PC-3 (cell line): ENCODE measurements at places on chromosomes 1 and 21. TPM values are rescaled to one million over a fixed set of nuclear protein-coding genes. Genes with fewer than 3 reads are reported as not detected.

The LY9 gene
- total RNA-seq: not detected in 2 replicates

The MEX3A gene
- total RNA-seq: 12.9 and 14.7 TPM in 2 replicates

The HTR1D gene
- 1.3 TPM in 2 replicates for total RNA-seq

The LORICRIN gene
- total RNA-seq: not detected in 2 replicates

The C8A gene
- not detected in 2 replicates for total RNA-seq

The ILDR2 gene
- total RNA-seq: under 0.01 TPM in 1 of 2 replicates, not detected in the other

The LDLRAD1 gene
- total RNA-seq: not detected in 2 replicates

DNA sequence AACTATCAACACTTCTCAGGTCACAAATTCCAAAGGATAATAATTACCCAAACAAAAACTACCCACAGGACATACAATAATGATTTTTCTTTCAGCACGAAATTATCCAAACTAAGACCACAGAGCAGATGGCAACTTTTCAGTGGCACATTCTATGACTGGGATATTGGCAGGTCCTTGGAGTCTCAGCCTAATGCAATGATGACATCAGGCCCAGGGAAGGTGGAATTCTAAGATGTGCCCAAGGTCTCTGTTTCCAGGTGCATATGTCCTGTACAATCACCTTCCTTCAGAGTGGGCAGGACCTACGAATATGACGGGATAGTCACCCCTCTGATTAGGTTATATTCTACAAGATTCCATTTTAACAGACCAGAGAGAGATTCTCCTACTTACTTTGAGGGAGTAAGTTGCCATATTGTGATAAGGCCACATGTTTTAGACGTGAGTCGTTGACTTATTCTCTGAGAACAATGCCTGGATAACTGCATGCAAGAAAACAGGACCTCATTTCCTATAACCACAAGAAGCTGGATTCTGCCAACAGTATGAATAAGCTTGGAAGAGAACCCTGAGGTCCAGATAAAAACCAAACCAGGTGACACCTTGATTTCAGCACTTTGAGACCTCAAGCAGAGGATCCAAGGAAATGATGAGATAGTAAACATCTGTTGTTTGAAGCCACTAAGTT, 69.9 kb downstream of the ZC3H11B start:
- DNase-seq: peak; percentile 87

DNA sequence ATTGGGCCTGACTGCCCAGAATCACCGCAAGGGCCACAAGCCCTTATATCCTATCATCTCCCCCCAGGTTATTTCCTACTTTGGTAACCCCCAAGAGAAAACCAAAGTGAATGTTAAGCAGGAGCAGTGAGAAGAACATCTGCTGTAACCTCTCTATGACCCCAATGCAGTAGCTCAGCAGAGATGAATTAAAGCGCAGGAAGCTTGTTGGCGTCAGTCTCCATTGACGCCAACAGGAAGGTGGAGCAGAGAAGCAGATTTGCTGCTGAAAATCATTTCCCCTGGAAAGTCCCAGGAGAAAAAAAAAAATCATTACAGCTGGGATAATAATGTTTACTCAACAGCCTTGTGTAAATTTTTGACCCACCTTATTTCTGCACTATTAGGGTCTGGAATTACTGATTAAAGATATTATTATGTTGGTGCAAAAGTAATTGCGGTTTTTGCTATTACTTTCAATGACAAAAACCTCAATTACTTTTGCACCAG, 33.2 kb upstream of the FAM163A start:
- DNase-seq: no peak

DNA sequence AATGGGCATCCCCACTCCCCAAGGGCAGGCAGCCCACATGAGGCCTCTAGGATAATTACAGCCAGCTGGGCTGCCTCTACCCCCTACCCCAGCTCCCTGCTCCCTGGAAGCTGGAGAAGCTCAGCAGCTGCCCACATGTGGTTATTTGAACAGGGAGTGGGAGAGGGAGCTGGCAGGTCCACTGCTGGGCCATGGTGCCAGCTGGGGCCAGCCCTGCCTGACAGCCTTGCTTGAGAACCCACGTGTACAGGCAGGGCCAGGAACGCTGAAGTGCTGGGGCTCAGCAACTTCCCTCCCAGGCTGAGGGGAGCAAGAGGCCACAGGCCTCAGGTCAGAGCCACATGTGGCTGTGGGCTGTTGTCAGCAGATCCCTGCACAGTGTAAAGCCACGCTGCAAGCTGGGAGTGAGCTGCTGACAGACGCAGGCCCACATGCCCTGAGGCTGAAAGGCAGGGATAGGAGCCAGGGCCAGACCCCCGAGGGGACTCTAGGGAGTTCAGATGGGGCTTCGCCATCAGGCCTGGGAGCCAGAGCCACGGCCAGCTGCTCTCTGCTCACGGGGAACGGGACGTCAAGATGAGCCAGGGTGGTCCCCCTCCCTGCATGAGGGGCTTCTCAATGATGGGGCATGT, 129.0 kb downstream of the SYF2 start:
- no peak for DNase-seq

DNA sequence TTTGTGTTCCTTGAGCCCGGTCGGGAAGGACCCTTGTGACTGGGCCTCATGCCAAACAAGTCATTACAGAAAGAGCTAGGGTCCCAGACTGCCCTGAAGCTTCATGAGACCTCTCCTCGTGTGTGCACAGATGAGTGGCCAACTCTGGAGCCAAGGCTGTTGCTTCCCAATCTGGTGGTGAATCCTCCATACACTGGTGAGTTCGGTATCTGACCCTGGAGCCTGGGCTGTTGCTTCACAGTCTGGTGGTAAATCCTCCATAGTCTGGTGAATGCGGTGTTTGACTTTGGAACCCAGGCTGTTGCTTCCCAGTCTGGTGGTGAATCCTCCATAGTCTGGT, 737.8 kb downstream of the MATN1 start:
- DNase-seq: no peak

DNA sequence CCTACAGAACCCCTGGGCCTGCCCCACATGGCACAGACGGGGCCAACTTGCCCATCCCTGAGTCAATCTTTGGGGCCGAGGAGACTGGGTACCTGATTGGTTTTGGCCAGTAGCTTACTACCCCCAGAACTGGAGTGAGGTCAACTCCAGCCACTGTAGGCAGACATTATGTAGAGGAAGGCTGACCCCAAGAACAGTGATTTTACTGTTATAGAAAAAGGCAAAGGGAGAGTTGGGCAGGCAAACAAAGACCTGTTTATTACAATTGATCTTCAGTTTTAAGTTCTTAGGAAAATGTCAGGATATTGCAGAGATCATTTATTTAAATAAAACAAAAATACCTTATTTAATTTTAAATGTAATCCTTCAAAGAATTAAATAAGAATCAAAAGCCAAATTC, 653.8 kb downstream of the NPHP4 start:
- DNase-seq: no peak

GRCh38 chr1:86957221-86957620, 42.8 kb downstream of the HS2ST1 start:
- DNase-seq: no peak

DNA sequence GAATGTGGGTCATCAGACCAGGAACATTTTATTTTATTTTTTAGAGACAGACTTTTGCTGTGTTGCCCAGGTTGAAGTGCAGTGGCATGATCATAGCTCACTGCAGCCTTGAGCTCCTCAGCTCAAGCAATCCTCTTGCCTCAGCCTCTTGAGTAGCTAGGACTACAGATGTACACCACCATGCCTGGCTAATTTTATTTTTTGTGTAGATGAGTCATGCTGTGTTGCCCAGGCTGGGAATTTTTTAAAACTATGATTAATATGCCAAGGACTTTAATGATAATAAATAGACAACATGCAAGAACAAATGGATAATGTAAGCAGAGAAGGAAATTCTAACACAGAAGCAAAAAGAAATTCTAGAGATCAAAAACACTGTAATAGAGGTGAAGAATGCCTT, 142.4 kb downstream of the AK5 start:
- peak; percentile 47 for DNase-seq

- no peak for DNase-seq
Measured at GRCh38 chr1:167507719-167508118, 10.6 kb downstream of the CD247 start.

DNA sequence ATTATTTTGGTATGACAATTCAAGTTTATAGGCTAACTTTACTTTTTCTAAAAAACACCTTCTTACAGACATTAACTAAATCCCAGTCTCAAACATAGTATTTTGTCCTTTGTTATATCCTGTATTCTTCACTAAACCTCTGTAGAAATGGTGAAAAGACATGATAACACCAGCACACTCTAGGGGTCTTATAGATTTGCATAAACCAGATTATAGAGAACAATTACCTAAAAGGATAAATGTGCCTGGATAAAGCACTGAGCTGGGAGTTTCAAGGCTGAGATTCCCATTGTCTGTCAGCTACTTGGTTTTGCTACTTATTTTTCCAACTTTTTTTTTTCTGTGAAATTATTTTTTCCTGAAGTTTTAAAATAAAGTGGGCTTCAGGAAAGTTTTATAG, 1288.6 kb upstream of the TMPRSS15 start:
- no peak for DNase-seq

- peak; percentile 20 for DNase-seq
Measured at GRCh38 chr1:247204177-247204647, 32.4 kb upstream of the ZNF124 start.

DNA sequence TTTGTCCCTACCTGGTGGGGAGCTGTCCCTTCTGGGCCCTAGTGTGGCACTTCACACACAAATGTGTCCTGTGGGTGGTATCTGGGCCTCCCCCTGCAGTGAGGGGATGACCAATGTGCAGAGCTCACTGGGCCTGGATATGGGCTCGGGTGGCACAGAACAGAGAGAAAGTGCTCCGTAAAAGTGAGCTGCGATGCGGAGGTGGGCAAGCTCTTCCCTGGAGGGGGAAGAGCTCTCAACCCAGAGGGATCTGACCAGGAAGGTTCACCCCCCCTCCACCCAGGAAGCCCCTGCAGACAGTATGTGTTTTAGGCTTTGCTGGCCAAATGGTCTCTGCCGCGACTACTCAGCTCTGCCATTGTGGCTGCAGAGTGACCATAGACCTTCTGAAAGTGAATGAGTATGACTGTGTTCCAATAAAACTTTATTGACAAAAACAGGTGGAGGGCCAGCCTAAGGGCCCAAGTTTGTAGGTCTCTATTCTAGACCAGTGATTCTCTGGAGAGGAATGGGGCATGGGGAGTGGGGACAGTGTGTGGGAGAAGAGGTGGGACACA, 8.6 kb upstream of the ITGB2 start:
- peak; percentile 26 for DNase-seq

- DNase-seq: no peak
Measured at GRCh38 chr1:83701355-83701754, 297.6 kb downstream of the TTLL7 start.

DNA sequence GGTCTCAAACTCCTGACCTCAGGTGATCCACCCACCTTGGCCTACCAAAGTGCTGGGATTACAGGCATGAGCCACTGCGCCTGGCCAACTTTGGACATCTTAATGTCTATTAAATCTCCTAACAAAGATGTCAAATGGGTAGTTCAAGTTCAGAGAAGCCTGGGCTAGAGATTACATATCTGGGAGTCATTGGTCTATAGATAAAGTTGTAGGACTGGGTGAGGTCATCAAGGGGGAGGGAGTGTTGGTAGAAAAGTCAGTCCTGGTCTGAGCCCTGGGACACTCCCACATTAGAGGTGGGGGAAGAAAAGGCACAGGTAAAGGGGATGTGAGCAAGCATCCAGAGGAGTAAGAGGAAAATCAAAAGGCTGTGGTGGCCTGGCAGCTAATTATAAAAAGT, 6.6 kb downstream of the UBIAD1 start:
- DNase-seq: no peak

GRCh38 chr1:112056354-112056753, 66.9 kb upstream of the KCND3 start:
- DNase-seq: no peak

DNA sequence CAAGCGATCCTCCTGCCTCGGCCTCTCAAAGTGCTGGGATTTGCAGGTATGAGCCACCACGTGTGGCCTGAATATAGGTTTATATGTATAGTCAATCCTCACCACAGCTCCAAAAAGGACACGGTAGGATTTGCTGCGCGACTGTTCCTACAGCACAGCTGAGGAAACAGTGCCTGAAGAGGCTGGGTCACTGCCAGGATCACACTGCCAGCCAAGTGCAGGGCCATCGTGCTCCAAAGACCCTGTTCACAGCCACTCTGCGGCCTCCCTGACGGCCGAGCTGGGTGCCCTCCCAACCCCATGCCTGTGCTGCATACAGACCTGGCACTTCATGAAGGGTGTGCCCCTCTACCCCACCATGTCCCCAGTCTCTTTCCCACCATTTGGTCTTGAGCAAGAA, 71.4 kb downstream of the MRPL37 start:
- DNase-seq: no peak

- DNase-seq: no peak
Measured at GRCh38 chr1:2808831-2809605, 7.5 kb upstream of the TTC34 start.

- no peak for DNase-seq
Measured at GRCh38 chr1:18316764-18317163, 164.0 kb upstream of the KLHDC7A start.

DNA sequence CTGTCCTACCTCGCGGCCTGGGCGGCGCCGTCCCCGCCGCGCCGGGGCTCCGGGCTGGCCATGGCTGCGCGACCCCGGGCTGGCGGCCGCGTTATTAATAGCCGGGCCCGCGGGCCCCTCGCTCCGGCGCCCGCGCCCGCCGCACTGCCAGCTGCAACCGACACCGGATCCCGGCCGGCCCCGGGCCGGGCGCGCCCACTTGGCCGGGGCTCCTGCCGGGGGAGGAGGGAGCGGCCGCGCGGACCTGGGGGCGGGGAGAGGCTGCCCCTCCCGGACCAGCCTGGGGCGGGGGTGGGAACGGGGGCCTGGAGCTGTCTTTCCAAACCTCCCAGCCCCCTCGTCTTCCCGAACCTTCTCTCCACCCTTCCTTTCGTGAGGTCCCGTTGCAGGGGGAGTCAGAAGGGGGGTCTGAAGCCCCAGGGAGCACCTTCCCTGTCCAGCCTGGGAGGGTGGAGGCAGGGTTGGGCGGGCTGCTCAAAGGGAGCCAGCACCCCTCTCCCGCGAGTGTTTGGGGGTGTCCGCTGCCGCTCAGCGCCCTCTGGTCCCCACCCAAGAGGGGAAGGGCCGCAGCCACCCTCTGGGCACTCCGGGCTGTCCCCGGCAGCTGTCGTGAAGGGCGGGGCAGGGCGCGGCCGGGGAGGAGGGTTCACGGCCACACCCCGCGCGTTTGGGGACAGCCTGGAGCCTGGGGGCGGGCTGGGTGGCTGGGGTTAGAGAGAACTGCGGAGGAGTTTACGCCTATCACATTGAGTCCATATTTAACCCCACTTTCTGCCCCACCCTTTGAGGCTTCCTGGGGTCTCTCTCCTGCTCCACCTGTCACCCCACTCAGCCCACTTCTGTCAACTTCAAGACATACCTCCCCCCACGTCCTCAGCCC, at the start of gene SYNC:
Gene SYNC (minus strand): TSS at position 172 of the 880 bp plus-strand sequence. CDS start 110 bp downstream, at position 62.
- peak; percentile 61 for DNase-seq
